ENCODE measurements at places on chromosomes 13 and 19.

DNA sequence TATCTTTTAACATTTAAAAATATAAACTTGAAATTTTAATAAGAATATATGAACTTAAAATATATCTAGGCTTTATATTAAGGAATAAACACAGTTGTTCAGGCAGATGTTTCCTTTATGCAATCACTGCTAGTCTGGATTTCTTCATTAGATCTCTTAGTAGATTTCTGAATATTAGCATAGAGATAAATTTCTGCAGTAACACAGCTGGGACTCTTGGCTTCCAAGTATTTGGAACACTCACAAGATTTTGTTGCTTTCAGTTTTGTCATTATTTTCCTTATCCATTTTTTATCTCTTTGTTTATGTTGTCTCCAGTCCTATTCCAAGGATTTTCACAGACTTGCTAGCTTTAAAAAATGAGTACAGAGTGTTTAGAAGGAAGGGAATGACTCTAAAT lies 857.1 kb downstream of the GPC5 start:
- DNase-seq = no peak

DNA sequence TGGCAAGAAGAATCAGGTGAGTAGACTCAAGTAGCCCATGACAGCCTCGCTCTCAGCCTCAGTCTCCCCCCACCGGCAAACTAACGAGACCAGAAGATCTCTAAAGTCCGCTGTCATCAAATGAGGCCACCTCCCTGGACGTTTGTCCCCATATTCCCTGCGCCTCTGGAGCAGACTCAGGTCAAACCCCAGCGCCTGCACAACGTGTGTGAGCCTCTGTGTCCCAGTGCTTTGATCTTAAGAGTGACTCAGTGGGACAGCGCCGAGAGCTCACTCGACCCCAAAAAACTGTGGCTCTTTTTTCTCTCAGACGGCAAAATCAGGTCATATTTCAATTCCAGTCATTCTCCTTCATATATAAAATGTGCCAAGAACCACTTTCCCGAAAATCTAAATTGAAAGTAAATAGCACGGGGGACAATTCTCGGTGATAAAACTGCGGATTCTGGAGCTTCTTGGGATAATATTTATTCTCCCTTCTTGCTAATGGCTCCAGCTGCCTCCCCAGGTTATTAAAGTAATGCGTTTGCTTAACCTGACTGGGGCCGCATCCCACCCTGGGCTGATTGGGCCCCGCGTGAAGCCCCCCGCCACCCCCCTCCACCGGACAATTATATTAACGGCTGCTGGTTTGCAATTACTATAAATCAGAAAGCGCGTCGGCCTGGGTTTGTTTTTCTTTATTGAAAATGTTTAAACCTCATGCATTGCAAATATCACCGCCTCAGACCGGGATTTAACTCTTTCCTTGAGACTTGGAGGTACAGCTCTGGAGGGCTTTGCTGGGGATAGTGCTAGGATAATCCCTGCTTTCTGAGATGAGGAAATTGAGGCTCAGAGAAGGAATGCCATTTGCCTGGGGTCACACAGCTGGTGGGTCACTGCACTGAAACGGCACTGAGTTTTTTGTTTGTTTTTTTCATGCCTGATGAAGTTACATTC lies 37.5 kb upstream of the ZNRF4 start:
- no peak for DNase-seq

- DNase-seq = no peak
Observed at GRCh38 chr13:79541426-79542049, 60.6 kb downstream of the NDFIP2 start.

- no peak for DNase-seq
Observed at GRCh38 chr19:43673637-43674036, 3.7 kb upstream of the PLAUR start.

GRCh38 chr13:103965506-103966243 lies 899.5 kb upstream of the SLC10A2 start:
- DNase-seq = no peak

DNA sequence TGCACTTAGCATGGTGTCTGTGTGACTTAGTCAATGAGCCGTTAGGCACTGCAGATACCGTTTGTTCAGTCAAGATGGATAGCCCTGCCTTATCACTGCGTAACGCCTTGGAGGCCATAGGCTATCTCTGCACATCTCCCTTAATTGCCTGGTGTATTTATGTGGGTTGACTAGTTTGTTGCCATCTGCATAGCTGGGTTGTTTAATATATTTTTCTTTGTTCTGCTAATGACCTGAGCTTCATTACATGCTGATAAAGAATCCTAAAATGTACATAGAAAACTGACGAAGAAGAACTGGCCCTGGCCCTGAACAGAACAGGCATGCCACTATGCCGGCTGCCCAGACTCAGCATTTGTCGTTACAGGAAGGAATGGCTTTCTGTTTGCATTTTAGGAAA lies 297.8 kb downstream of the SHISA2 start:
- no peak for DNase-seq

DNA sequence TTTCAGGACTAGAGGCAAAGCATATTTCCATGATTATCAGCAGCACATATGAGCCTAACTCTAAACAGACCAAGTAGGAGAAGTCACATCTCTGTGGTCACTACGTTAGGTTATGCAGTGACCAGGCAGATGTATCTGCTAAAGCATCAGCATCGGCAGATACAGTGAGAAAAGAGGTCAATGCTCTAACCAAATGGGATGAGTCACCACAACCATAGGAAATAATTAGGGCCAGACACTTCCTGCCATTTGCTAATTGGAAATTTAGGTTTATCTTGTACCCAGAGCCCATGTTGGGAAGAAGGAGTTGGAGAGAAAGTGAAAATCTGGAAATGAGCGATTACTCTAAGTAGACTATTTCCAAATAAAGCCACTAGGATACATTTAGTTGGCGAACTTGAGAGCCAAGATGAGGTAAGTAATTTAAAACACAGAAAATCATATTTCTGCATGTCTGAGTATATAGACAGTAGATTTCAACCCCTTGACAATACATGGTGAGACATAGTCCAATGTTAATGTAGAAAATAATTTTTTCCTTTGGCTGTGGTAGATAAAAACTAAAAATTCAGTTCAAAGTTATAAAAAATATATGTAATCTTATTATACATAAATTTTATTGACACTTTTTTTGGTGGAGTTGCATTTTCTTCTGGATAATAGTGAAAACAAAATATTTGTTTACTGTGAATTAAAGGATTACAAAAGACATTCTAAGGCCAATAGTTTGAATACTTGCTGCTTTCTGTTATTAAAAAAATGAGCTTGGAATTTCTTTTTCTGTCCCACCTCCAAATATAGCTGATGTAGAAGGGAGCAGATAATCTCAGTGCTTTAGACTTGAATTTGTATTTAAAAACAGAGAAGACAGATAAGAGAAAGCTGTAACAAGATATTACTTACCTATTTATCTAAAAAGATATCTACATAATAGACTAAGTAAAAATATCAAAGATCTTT lies 104.4 kb upstream of the CSNK1A1L start:
- no peak for DNase-seq

- DNase-seq = no peak
Observed at GRCh38 chr13:90708128-90708527, 639.4 kb upstream of the MIR17HG start.

GRCh38 chr13:47896546-47896945 lies 104.5 kb downstream of the SUCLA2 start:
- DNase-seq = no peak

GRCh38 chr13:102440259-102440936 lies 38.5 kb upstream of the FGF14 start:
- DNase-seq = no peak

GRCh38 chr13:24682353-24682752 lies 2.1 kb downstream of the ATP12A start:
- DNase-seq = no peak

DNA sequence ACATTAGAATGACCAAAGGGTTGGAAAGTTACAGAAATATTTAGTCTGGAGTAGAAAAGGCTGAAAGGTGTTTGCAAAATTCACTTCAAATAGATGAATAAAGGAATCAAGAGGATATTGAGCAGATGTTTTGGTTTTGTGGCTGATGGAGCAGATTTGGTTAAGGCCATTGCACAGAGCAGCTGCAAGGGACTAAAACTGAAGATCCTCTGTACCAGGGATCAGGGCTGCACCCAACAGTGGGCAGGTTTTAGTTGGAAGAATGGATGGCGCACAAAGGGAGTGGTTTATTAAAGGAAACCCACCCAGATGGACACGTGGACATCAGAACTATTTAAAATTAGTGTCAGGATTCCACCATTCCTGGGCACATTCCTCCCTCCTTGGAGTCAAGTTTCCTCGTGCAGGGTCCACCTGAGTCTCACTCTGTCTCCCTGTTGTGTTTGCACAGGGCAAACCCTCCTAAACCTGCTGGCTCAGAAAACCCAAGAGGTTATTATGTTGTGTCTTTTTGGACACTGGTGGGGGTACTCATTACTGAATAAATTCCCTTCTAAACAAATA lies 9.2 kb upstream of the UBAC2 start:
- DNase-seq = no peak

- DNase-seq = no peak
Observed at GRCh38 chr13:23845105-23845725, 44.0 kb downstream of the MIPEP start.

DNA sequence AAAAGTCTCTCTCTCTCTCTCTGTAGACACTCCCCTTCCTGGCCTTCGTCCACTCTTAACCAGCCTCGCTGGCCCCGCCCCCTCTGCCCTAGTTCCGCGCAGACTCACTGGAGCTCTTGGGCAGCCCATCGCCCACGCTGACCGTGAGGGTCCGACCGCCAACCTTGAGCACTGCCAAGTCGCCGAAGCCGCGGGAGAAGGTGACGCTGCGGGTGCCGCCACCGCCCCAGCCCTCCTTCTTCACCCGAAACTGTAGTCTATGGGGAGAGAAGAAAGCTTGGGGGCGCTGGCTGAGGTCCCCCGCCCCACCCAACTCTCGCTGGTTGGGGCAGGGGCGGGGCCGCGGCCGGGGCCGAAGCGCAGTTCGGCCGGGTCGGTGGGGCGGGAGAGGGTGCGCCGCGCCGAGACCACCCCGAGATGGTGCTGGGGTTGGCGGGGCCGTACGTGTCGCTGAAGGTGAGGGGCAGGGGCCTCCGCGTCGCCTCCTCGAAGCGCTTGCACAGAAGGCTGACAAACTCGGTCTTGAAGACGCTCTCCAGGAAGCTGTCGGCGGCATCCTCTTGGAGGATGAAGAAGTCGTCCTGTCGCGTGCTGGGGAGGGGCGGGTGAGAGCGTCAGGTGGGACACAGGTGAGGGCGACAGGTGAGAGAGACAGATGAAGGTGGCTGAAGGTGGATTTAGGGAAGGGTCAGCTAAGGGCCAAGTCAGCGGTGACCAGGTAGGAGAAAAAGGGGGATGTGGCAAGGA lies 12.6 kb upstream of the ZNF414 start:
- DNase-seq = peak; percentile 90

DNA sequence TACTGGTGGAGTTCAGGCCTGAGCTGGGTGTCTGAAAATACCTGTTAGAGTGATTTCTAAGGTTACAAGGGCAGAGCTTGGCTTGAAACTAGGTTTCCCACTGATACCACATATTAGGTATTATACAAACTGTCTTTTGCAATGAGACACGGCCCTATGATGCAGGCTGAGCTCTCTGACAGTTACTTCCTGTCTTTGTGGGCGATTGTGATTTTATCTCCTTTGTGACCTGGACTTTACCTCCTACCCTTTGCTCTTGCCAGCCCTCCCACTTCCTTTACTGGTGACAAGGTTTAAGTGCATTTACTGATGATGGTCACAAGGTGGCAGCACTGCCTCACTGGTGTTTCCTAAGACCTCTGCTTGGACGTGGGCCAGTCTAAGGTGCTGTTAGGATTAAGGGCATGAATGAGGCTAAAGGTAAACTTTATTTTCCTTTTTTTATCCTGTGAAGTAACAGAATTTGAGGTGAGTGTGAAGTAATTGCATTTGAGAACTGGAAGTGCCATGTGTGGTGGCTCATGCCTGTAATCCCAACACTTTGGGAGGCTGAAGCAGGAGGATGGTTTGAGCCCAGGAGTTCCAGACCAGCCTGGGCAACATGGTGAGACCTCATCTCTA lies 7.7 kb upstream of the CXCL17 start:
- DNase-seq = peak; percentile 64

DNA sequence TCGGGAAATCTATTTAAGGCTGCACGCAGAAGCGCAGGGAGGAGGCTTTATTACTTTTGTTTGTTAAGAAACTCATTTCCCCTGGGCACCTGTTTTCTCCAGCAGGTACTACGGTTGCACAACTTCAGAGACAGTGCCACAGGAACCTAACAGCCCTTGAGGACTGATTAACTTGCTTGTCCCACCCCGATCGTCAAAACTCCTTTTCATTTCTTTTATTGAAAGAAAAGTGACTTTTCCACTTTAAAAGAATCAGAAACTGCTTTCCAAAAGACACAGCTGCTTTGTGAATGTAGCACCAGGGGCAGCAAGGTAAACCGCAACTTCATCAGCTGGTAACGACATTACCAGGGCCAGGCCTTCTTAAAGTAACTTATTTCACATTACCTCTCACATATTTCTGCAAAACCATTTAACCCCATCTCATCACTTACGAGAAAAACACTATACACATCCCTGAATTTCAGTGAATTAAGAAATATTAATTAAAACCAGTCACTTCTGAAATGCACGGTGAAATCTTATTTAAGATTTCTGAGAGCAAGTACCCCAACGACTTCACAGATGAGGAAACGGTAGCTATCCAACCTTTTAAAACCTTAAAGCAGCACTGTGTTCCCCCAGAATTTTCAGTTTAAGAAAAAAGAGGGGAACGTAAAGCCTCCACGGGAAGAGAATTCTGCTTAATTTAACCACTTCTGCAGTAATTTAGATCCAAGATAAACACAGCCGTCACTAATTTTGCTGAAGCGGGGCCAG lies 1.4 kb downstream of the ANKRD10 start:
- no peak for DNase-seq

- DNase-seq = no peak
Observed at GRCh38 chr13:90321281-90321931, 1026.1 kb upstream of the MIR17HG start.

DNA sequence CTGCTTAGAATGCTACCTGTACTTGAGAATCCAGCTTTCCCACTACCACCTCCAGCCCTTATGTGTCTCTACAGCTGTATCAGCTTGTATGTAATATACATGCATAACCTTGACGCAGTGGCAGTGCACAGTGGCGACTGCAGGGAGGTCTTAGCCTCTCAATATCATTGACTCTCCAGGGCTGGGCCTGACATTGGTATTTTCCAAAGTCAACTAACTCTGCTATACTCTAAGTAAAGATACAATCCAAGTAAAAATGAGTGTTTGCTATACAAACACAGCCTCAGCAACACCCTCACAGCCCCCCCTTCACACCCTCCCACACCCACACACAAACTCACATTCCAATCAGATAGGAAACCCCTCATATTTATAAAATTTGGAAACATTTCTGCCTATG lies 6.7 kb upstream of the UBL3 start:
- no peak for DNase-seq
